Activated CD4-positive, alpha-beta T cell treated with anti-CD3 and anti-CD28 coated beads for 4 hours (primary cell): ENCODE measurements at places on chromosomes 16 and 17.

DNA sequence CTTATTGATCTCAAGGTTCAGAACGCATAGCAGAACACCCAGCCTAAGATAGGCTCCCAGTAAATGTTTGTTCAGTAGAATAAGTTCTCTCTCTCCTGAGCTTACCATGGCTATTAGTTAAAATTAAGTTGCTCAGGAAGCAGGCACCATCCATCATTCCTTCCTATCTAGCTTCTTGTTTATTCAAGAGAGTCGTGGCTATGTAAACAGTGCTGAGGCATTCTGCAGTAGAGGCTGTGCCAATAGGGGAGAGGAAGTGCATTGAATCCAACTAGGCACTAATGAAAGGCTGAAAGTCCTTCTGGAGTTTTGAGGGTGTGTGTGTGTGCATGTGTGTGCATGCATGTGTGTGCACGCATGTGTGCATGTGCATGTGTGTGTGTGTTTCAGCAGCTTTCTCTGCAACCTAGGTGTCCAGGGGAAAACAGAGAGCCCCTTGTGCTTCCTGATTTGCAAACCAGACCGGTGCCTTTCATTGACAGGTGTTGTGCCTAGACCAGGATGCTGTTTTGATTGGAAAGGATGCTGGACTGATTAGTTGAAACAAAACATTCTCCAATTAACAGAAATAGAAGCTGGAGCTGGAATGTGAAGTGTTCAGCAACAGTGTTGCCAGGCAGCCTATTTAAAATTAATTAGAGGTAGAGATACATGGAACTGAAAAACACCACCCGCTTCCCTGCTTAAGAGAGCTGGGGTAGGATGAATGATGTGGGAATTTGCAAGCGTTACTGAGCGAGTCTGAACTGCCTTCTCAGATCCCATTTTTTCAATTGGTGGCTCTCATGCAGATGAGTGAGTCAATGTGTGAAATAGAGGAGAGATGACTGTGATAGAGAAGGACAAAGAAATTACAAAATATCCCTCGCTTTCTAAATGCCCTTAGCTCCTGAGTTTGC, 103.3 kb upstream of the CLEC3A start:
- DNase-seq, result no peak

DNA sequence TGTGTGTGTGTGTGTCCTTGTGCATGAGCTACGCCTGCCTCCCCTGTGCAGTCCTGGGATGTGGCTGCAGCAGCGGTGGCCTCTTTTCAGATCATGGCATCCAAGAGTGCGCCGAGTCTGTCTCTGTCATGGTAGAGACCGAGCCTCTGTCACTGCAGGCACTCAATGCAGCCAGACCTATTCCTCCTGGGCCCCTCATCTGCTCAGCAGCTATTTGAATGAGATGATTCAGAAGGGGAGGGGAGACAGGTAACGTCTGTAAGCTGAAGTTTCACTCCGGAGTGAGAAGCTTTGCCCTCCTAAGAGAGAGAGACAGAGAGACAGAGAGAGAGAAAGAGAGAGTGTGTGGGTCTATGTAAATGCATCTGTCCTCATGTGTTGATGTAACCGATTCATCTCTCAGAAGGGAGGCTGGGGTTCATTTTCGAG, 22.5 kb downstream of the STAT5A start:
- DNase-seq, result no peak

DNA sequence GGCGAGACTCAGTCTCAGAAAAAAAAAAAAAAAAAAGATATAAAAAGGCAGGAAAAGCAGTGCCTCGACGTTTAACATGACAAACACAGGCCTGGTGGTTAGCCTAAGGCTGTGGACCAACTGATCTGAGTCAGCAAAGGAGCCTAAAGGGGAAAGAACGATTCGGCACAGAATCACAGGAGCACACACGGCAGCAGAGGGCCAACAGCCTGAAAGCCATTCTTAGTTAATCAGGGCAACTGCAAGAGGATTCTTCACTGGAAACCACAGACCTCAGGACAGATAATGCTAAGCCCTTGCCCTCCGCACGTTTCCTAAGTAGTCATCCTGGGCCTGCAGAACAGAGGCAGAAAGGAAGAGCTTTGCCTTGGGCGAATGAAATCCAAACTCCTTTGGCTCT, 14.7 kb downstream of the TMEM11 start:
- no peak for DNase-seq

DNA sequence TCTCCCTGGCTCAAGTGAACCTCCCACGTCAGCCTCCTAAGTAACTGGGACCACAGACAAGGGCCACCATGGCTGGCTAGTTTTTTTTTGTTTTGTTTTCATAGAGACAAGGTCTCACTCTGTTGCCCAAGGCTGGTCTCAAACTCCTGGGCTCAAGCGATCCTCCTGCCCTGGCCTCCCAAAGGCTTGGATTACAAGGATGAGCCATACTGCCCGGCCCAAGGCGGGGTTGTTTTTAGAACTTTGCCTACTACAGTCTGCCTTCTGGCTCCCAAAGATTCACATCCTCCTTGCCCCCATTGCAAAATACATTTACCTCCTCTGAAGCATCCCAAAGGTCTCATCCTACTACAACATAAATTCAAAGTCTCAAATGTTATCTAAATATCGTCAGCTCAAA, 49.5 kb upstream of the PHOSPHO1 start:
- DNase-seq, result no peak

DNA sequence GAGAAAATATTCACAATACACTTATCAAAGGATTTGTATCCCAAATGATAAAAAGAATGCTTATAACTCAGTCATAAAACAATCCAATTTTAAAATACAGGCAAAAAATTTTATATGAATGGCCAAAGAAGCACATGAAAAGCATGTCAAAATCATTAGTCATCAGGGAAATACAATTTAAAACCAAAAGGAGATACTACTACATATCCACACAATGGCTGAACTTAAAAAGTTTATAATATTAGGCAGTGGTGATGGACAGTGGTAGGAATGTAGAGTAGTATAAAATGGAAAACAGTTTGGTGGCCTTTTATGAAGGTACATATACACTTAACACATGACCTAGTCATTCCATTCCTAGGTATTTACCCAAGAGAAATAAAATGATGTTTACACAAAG, 12.2 kb downstream of the CMC2 start:
- no peak for DNase-seq

- DNase-seq, result no peak
These were observed 68.1 kb upstream of the SEC14L1 start for GRCh38 chr17:77072670-77073069.

GRCh38 chr17:42878123-42878880, 22.3 kb upstream of the G6PC1 start:
- no peak for DNase-seq

DNA sequence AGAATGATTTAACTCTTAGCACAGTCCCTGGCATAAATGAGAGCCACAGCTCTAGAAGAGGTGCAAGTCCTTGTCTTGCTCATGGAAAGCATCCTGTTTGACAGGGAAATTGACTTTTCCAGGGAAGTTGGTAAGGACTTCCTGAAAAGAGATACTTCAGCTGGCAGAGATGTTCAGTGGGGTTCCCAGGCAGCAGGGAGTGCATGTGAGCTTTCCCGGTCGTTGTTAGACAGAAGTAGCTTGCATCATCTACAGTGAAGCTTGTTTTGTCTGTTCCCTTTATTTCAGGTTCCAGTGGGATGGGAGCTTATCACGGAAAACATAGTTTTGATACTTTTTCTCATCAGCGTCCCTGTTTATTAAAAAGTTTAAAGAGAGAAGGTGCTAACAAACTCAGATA, 22.9 kb downstream of the ALDH3A2 start:
- DNase-seq, result no peak

GRCh38 chr17:8426094-8426720, 9.5 kb upstream of the NDEL1 start:
- no peak for DNase-seq

DNA sequence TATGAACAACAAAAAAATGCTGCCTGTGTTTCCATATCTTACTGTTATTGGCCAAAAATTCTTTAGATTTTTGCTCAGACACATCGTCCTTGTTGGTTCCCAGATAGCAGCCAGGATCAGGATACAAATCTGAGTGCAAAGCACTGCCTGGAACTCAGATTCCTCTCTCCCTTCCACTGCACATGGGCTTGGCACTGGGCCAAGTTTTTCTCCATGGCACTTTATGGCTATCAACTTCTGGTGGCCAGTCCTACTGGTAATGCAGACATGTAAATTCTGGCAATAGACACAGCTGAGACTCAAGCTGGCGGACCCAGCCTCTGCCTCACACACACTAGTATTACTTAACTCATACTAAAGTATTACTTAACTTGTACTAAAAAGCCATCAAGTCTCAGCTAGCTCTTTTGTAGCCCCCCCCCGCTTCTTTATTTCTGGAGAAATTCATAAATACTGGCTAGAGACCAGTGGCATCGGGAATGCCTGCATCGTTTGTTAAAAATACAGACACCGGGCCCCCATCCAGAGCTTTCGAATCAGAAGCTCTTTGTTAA, 181.2 kb upstream of the COX10 start:
- DNase-seq, result no peak

DNA sequence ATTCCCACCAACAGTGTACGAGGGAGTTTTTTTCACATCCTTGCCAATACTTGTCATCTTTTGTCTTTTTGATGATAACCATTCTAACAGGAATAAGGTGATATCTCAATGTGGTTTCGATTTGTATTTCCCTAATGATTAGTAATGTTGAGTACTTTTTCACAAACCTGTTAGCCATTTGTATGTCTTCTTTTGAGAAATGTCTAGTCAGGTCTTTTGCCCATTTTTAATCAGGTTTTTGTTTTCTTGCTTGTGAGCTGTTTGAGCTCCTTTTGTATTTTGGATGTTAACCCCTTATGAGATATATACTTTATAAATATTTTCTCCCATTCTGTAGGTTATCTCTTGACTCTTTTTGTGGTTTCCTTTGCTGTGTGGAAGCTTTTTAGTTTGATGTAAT, 1.9 kb upstream of the KRTAP4-5 start:
- no peak for DNase-seq

GRCh38 chr16:49462362-49462988, 88.9 kb downstream of the C16orf78 start:
- DNase-seq, result no peak

- no peak for DNase-seq
These were observed 2.5 kb downstream of the RSL1D1 start for GRCh38 chr16:11848842-11849241.
